ENCODE measurements at places on chromosomes 6 and 20.

GRCh38 chr20:8228315-8228714, 96.2 kb downstream of the PLCB1 start:
- H3K27me3 ChIP-seq: no peaks in the 10 kb centered on the region
- no peak overlapping the region for H3K4me3 ChIP-seq
- no peak overlapping the region for H3K27ac ChIP-seq
- no peaks in the 10 kb centered on the region for H3K36me3 ChIP-seq

- H3K4me1 ChIP-seq: peaks cover 46% of the 10 kb centered on the region
- H3K27ac ChIP-seq: peak overlapping the region; percentile 72
- no peak for DNase-seq
These were observed 98.9 kb downstream of the FYN start for GRCh38 chr6:111774346-111774703.

DNA sequence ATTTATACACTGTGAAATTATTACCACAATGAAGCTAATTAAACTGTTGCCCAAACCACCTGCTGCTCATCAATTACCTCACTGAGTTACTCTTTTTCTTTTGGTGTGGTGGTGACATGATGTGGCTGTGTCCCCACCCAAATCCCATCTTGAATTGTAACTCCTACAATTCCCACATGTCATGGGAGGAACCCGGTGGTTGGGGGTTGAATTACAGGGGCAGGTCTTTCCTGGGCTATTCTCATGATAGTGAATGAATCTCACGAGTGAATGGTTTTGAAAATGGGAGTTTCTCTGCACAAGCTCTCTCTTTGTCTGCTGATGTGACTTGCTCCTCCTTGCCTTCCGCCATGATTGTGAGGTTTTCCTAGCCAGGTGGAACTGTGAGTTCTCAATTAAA, 145.0 kb downstream of the LRRC1 start:
- DNase-seq: no peak
- H3K4me3 ChIP-seq: no peak overlapping the region
- no peak overlapping the region for H3K27ac ChIP-seq
- H3K4me1 ChIP-seq: peaks cover 13% of the 10 kb centered on the region
- H3K27me3 ChIP-seq: no peaks in the 10 kb centered on the region

DNA sequence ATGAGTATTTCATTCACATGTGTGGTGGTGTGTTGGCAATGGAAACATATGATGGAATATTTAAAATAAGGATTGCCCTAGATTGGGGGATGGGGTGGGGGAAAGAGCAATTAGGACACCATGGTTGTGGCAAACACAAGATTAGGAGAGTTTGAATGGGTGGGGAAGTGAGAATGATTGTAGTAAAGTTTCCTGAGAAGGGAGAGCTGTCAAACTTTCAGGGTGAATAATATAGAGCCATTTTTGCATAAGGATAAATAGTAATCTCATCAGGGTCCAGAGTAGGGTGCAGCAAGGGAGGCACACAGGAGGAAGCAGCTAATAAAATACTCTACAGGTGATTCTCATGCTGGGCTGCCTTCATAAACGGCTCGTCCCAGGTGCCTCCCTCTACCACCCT, 294.9 kb upstream of the MARCKS start:
- no peaks in the 10 kb centered on the region for H3K27me3 ChIP-seq
- no peak overlapping the region for H3K4me3 ChIP-seq
- DNase-seq: no peak
- no peaks in the 10 kb centered on the region for H3K36me3 ChIP-seq
- H3K27ac ChIP-seq: no peak overlapping the region
- no peaks in the 10 kb centered on the region for H3K4me1 ChIP-seq

GRCh38 chr20:48681201-48681872, 146.5 kb downstream of the PREX1 start:
- no peaks in the 10 kb centered on the region for H3K27me3 ChIP-seq
- H3K27ac ChIP-seq: no peak overlapping the region
- H3K36me3 ChIP-seq: no peaks in the 10 kb centered on the region
- DNase-seq: no peak
- H3K4me1 ChIP-seq: peaks cover 13% of the 10 kb centered on the region
- H3K4me3 ChIP-seq: no peak overlapping the region

- H3K27me3 ChIP-seq: no peaks in the 10 kb centered on the region
- no peaks in the 10 kb centered on the region for H3K4me1 ChIP-seq
- H3K27ac ChIP-seq: no peak overlapping the region
- H3K4me3 ChIP-seq: no peak overlapping the region
These were observed 17.5 kb upstream of the BMP5 start for GRCh38 chr6:55892749-55893357.

DNA sequence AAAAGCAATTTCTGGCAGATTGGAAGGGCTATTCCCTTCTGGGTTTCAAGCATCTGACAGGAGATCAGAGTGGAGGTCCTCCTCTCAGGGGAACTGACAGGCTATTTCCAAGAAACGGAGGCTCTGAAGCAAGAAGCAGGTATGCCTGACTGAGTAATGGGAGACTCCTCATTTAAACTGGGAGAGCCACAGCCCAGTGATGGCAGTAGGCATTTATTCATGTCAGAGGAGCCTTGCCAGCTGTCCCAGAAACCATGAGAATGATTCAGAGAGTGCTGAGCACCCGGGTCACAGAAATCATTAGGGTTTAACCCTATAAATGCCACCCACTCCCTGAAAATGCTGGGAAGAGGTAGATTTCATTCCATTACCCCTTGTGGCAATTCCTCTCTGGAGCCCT, 247.5 kb upstream of the RNF217 start:
- H3K27ac ChIP-seq: no peak overlapping the region
- no peaks in the 10 kb centered on the region for H3K27me3 ChIP-seq
- DNase-seq: no peak
- no peaks in the 10 kb centered on the region for H3K4me1 ChIP-seq

DNA sequence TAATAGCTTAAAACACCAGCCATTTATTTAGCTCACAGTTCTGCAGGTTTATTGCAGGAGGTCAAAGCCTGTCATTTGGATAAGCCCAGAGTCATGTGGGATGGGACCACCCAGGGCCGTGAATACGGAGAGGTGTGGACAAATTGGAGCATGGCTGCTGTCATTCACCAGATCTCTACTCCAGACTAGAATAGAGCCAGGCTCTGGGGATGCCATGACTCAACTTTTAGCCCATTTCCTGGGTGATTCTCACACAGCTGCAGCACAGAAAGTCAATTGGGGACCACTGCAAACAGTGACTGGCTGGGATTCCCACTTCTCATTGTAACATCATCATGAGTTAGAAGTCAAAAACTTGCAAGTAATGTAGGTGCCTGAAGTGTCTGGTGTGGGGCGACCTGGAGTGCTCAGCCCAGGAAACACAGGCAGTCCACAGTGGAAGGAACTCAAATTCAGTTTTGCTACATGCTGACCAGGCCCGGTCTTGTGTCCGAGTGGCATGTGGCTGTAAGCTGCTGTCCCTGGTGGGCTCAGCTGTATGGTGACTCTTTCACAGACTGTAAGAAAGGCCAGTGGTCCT, 174.3 kb downstream of the SCP2D1 start:
- DNase-seq: no peak
- H3K4me1 ChIP-seq: no peaks in the 10 kb centered on the region
- H3K27ac ChIP-seq: no peak overlapping the region
- no peaks in the 10 kb centered on the region for H3K27me3 ChIP-seq
- no peaks in the 10 kb centered on the region for H3K36me3 ChIP-seq

DNA sequence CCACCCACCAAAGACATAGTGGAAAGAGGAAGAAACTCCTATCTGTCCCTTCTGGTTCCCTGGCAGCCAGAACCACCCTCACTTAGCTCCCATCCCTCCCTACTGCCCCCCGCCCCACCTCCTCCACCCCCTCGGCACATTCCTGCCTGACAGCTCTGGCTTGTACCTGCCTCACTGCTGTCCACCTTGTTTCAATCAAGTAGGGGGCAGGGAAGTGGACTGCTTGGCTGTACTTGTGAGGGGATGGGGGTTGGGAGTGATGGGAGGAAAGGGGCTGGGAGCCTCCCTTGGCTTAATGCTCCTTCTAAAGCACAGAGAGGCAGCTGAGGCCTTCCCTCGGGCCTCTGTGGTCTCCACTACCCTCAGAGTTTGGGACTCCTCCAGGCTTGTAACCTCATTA, 22.1 kb upstream of the ZNF76 start:
- H3K27ac ChIP-seq: no peak overlapping the region
- no peak for DNase-seq
- no peaks in the 10 kb centered on the region for H3K4me1 ChIP-seq
- no peak overlapping the region for H3K4me3 ChIP-seq

DNA sequence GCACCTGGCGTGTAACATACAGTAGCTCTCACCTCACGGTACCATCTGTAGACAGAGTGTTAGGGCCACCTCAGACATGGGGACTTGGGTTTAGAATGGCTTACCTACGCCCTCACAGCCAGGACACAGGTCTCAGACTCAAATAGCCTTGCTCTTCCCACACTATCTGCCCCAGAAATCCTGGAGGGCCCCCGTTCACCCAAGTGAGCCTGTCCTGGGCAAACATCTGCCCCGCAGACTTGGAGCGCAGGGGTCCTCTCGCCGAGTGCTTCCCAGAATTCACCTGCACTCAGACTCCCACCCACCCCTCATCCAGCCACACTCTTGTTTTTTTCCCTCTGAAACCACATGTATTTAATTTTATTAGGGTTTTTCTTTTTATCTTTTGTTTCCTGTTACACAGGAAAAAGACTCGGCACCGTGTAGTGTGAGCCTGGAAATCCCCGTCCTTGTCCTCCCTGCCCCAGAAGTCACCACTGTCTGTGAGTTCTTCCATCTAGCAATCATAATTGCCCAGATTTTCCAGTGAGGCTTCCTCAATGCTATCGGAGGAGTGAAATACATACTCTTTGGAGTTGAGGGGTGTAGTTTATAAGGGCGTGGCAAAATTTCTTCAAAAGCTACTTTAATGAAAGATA, 17.1 kb upstream of the MAP1LC3A start:
- peaks cover 7% of the 10 kb centered on the region for H3K4me1 ChIP-seq
- no peaks in the 10 kb centered on the region for H3K27me3 ChIP-seq
- DNase-seq: no peak
- H3K27ac ChIP-seq: no peak overlapping the region
- peaks cover 64% of the 10 kb centered on the region for H3K36me3 ChIP-seq
- H3K4me3 ChIP-seq: no peak overlapping the region

Measured in esophagus squamous epithelium (tissue), 5 donors.